Right kidney (tissue), 9 donors: ENCODE measurements at places on chromosomes 1 and 21.

GRCh38 chr1:212101735-212102134, 66.2 kb downstream of the DTL start:
- no peak for DNase-seq

DNA sequence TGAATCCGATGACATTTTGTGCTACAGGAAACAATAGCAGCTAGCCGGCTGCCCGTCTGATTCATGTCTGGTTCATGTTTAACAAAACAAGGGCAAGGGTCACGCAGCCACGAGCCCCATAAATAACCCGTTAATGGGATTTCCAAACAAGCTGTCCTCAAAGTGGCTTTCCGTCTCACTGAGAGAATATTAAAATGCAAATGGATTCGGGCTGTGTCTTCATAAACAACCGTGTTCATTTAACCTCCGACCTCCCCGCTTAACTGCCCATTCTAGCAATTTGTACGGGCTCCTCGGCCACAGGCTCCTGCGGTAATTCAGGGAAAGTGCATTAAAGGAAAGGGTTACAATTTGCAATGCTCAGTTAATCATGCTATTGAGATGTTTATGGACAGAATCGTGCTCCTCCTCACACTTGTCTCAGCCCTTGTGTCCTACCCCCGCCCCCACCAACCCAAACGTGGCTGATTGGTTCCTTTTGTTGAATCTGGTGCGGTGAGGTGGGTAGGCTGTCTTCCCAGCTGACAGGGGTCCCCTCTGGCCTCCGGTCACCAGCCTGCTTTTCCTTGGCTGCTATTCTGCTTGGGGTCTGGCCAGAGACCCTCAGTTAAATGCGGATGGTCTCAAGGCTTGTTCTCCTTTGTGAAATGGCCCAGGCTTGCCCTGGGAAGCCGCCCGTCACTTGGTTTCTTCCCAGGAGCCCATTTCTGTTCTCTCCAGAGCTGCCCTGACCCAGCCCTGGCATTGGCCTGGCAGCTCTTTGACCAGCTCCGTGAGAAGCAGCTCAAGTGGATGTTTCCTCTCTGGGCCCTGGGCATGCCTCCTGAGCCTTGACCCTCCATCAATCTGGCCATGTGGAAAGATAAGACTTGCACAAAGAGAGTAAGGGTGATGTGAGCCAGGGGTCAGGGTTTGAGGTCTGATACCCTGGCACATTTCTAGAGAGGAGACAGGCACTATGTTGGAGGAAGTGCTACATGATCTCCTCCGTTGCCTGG, 200.7 kb upstream of the POU3F1 start:
- peak; percentile 57 for DNase-seq

DNA sequence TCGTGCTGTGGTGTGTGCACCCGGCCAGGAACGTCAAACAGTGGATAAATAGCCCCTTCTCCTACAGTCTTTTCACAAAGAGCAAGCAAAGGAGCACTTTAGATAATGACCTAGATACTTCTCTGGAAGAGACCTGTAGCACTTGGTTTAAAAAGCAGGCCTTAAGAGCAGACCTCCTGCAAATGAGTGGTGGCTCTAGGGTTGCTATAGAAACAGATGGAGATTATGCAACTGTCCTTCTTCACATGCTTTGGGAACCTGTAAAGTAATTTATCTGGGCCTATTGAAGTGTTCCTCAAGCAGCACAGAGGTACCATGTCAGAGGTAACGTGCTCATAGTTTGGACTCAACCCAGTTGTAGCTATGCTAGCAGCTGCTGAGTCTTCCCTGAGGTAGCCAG, 208.2 kb upstream of the KIAA0040 start:
- no peak for DNase-seq

DNA sequence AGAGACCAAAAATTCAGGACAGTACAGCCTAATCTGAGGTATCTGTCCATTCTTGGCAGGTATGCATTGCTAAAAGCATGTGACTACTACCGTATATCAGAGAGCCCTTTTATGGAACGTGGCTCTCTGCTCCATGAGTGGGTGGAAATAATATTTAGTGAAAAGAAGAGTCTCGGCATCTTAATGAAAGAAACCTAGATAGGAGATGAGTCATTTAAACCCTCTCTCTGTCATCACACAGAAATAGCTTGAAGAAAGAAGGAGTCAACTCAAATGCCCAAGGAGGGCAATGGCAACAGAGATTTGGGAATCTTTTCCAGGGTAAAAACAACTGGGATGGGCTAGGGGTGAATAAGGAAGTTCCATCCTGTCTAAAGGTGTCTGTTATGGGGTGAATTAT, 528.2 kb downstream of the SMYD3 start:
- no peak for DNase-seq

- DNase-seq, result no peak
Measured at GRCh38 chr1:26861889-26862378, 1.0 kb upstream of the SFN start.
